ENCODE measurements at places on chromosomes 4 and X.

GRCh38 chrX:41322821-41323603 lies 10.9 kb upstream of the DDX3X start:
- no peak for DNase-seq

DNA sequence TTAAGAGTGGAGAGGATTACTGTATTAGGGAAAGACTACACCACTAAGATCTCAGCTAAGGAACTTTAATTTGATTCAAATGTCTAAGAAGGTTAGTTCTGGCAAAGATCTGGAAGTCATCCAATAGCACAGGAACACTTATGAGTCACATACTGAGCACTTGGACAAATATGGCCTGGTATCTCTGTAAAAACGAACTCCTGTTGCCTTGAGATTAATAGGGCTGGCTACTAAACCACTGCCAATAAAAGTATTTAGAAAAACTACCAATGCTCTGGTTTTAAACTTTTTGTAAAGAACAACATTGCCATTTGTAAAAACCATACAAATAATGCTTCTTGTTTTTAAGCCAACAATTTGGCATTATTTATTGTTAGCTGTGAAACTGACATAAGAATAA lies 70.5 kb downstream of the SEC24D start:
- DNase-seq, result peak; percentile 99

DNA sequence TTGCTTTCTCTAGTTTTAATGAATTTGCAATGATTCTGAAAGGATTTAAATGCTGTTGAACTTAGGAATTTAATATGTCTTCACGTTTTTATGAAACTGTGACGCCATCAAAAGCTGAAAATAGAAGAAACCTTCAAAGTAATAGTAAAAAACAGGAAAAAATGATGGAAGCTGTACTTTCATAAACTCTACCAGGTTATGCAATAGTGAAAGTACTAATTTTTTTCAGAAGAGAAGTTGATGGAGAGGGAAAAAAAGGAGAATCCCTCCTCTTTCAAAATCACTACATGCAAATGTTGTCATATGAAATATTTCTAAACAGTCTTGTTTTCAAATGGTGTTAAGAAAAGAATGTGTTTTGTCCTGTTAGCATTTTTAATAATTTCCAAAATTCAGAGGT lies 73.6 kb downstream of the ZNF330 start:
- no peak for DNase-seq

DNA sequence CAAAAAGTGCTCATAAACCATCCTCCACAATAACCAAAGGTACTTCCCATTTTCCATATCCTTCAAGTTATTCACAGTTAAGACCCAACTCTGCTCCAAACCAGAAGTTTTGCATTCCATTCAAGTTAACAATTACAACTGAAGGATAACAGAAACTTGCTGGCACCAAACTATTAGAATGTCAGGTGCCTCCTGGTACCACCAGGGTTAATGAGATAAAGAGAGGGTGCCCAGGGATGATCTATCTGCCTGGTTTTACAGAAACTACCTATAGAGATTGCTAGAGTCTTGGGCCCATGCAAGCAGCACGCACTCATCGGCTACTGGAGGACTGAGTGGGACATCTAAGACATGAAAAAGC lies 114.6 kb downstream of the RBM47 start:
- DNase-seq, result no peak

- no peak for DNase-seq
Measured at GRCh38 chr4:183797011-183797444, 108.1 kb upstream of the STOX2 start.

GRCh38 chr4:82293304-82293703 lies 80.5 kb downstream of the HNRNPD start:
- DNase-seq, result no peak

DNA sequence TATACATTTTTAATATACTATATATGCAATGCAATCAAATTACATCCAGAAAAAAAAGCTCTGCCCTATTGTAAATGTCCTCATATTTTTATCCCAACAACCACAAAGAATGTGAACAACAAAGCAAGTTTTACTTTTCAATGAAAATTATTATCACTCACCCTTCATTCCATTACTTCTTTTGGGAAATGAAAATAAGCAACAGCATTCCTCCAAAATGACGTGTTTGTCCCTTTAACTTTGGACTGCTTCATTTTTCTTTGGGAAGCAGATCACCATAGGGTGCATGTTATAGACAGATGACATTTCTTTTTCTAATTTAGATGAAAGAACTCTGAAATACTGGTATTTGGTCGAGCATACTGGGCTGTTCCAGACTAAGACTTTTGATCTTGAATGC lies 667.1 kb upstream of the BOD1L1 start:
- DNase-seq, result no peak

GRCh38 chr4:129278868-129279267 lies 182.9 kb downstream of the C4orf33 start:
- no peak for DNase-seq

- peak; percentile 72 for DNase-seq
Measured at GRCh38 chr4:30828264-30828926, 108.2 kb downstream of the PCDH7 start.

Data from fibroblast of skin of left quadriceps (primary cell).